ENCODE measurements at places on chromosomes 1 and 21.

DNA sequence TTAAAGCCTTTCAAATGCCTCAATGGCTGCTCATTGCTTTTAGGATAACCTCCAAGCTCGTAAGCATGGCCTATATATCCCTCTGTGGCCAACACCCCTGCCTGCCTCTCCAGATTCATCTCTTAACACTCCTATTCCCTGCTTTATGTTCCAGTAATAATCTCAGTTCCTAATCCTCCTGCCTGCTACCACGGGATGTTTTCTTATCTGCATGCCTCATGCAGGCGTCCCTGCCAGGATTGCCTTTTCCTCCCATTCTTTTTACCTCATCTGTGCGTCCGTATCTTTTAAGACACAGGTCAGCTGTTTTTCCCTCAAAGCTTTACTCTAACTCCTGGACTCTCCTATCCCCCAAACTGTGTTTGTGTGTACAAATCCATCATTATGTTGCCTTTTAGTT, 36.1 kb downstream of the ZBTB40 start:
- no peak for DNase-seq

GRCh38 chr1:19639999-19640362, 4.1 kb upstream of the NBL1 start:
- DNase-seq: no peak

DNA sequence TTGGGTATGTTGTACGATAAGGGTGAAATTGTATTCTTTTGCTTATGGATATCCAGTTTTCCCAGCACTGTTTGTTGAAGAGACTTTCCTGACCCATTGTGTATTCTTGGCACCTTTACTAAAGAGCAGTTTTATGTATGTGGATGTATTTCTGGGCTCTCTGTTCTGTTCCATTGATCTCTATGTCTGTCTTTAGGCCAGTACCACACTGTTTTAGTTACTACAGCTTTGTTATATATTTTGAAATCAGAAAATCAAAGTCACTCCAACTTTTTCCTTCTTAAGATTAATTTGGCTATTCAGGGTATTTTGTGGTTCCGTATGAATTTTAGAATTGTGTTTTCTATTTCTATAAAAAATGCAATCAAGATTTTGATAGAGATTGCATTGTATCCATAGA, 62.8 kb upstream of the C1orf146 start:
- no peak for DNase-seq

- no peak for DNase-seq
These were observed 126.6 kb downstream of the ACTL8 start for GRCh38 chr1:17881761-17882160.

GRCh38 chr1:45328680-45329079, 2.0 kb downstream of the HPDL start:
- DNase-seq: no peak

DNA sequence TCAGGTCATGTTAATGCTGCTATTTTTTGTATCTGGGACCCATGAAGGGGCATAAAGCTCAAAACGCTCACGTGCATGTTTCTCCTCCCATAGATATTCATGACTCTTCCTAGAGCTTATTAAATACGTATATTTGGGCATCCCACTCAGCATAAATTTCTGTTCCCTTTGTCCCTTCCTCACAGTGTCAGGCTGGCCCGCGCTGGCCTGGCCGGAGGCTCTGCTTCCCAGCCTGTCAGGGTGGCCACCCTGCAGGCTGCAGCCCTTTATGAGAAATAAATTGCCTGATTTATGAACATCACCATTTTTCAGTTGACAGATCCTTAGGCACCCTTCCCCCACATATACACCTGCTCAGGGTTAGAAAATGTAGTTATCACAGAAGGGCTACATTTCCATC, 44.0 kb upstream of the NTPCR start:
- DNase-seq: no peak

DNA sequence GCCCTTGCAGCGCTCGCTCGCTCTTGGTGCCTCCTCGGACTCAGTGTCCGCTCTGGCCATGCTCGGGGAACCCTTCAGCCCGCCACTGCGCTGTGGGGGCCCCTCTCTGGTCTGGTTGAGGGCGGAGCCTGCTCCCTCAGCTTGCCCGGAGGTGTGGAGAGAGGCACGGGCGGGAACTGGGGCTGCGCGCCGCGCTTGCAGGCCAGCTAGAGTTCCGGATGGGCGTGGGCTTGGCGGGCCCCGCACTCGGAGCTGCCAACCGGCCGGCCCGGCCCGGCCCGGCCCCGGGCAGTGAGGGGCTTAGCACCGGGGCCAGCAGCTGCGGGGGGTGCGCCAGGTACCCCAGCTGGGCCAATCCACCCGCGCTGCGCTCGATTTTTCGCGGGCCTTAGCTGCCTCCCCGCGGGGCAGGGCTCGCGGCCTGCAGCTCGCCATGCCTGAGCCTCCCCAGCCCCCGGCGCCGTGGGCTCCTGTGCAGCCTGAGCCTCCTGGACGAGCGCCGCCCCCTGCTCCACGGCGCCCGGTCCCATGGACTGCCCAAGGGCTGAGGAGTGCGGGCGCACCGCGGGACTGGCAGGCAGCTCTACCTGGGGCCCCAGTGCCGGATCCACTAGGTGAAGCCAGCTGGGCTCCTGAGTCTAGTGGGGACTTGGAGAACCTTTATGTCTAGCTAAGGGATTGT, 217.0 kb upstream of the PKN2 start:
- no peak for DNase-seq

GRCh38 chr1:61620536-61620935, 104.4 kb downstream of the TM2D1 start:
- DNase-seq: no peak

DNA sequence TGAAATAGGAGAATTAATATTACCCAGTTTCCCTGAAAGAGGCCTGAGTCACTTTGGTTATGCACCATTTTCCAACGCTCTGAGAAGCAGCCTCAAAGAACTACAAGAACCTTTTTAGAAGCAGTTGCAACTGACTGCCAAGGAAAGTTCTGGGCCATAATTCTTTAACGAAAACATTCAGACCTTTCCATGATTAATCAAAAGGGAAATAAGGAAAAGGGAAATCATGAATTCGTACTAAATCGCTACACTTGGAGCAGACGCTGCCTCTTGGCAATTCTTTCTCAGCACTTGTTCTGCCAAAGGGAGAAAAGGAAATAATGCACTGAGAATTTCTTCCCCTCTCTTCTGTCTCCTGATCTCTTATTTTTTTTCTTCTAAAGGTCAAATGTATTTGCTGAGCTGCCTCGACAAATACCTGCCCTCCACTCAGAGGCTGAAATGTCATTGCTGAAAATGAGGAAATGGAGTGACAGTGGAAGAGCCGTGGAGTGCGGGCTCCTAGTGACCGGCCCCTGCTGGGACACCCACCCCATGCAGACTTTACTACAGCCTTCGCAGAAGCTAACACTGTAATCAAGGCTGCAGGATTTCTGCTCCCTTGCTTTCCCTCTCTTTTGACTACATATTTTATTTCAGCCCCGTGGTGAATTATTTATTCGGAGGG, 67.9 kb upstream of the GALNT2 start:
- no peak for DNase-seq

GRCh38 chr1:181655756-181656155, 172.4 kb downstream of the CACNA1E start:
- no peak for DNase-seq

DNA sequence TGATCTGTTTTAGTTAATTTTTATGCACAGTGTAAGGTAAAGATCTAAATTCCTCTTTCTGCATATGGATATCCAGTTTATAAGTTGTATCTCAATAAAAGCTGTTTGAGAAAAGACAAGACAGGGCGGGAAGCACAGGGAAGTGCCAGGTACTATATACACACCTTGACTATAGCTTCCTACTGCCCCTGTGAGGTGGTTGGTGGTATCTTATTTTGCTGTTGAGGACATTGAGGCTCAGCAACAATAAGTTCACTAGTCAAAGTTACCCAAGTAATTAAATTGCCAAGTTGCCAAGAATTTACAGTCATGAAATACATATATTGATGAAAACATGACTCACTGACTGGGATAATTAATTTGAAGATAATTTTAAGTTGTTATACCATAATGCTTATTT, 109.1 kb downstream of the CD247 start:
- DNase-seq: no peak

GRCh38 chr1:38578271-38578951, 281.2 kb downstream of the RRAGC start:
- no peak for DNase-seq

GRCh38 chr21:34011660-34012059, 61.7 kb upstream of the MRPS6 start:
- DNase-seq: no peak

DNA sequence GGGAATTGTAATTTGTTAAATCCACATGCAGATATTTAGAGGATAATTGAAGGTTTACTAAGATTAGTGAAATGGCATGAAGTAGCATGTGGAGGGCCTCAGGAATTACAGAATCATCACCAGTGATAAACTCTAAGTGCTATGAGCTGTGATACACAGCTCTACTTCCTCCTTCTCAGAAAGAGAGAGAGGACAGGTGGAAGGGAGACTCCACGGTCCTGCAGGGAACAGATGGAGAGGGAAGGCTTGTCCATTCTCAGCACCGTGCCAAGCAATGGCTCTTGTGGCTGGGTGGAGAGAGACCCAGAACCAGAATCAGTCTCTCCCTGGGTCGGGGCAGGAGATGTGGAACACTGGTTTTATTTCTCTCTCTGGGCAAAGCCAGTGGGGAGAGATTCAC, 27.8 kb upstream of the LYPD8 start:
- no peak for DNase-seq

GRCh38 chr1:50332941-50333594, 90.2 kb downstream of the DMRTA2 start:
- DNase-seq: peak; percentile 30

- no peak for DNase-seq
These were observed 41.0 kb downstream of the RXRG start for GRCh38 chr1:165403835-165404482.

DNA sequence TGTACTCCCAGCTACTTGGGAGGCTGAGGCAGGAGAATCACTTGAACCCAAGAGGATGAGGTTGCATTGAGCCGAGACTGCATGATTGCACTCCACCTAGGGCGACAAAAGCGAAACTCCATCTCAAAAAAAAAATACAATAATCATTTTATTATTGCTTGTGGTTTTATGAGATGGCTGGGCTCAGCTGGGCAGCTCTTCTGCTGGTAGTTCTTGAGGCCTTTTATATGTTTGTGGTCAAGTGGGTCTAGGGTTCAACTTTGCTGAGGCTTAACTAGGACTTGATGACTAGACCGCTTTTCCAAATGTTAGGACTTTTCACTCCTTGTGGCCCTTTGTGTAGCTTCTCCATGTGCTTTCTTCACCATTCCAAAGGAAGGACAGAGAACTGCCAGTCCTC, 53.2 kb downstream of the SLC35F3 start:
- DNase-seq: no peak

DNA sequence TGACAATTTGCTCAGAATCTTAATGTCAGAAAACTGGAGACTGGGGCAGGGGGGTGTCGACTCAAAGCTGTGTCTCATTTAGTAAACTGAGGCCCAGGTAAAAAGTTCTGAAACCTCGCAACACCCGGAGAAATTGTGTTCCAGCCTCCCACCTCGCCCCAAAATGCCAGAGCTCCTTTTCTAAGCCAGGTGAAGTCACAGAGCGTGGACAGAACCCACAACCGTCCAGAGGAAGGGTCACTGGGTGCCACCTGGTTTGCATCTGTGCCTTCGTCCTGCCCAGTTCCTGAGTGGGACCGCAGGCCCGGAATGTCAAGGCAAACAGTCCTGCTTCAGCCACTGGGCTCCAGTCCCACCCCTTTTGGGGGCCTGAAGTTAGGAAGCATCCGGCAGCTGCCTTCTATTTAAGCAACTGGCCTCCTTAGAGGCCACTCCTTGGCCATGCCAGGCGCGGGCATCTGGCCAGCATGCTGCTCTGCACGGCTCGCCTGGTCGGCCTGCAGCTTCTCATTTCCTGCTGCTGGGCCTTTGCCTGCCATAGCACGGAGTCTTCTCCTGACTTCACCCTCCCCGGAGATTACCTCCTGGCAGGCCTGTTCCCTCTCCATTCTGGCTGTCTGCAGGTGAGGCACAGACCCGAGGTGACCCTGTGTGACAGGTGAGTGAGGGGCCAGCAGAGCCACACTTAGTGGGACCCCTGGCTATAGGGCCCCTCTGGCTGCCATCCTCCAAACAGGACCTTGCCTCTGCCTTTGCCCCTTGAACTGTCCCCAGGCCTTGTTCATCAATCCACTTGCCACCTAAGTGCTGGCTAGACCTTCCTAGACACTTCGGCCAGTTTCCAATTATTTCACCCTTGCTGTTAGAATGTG, at the start of gene TAS1R1:
TAS1R1 (plus strand) TSS at position 401 of the 872 bp plus-strand sequence; CDS start at position 468, 67 bp downstream.
- no peak for DNase-seq

DNA sequence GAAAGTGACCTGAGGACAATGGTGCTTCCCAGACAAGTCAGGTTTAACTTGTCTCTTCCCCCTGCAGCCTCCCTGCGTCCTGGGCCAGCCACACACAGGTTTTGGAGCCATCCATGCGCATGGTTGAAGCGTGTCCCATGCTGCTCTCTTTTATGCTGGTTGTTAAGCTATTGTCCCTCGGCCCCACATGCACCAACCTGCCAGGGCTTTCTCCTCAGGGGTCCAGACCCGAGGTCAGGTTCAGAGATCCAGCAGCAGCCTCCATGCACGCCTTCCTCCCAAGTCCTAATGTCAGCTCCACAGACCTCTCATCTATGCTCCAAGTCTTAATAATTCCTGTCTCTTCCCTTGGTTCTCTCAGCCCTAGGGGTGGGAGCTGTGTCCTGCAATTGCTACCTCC, 1.6 kb downstream of the ABCA4 start:
- DNase-seq: no peak

DNA sequence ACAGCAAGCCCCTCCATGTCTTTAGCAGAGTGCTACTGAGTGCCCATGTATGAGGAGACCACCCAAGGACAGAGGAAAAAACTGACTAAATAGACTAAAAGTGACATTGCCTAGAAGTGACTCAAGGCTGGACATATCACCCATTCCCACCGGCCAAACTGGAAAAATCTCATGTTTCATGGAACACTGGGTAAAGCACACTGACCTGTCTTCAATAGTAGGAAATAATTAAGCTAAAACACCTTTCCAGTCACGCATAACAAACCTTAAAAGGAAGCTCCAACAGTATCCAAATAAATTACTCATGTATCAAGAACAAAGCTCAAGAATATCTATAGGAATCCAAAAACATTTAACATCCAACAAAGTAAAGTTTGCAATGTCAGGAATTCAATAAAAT, 120.4 kb downstream of the SNX7 start:
- no peak for DNase-seq

GRCh38 chr1:6862906-6863305, 77.7 kb downstream of the CAMTA1 start:
- DNase-seq: no peak

GRCh38 chr1:204780630-204781029, 90.0 kb upstream of the NFASC start:
- DNase-seq: no peak

DNA sequence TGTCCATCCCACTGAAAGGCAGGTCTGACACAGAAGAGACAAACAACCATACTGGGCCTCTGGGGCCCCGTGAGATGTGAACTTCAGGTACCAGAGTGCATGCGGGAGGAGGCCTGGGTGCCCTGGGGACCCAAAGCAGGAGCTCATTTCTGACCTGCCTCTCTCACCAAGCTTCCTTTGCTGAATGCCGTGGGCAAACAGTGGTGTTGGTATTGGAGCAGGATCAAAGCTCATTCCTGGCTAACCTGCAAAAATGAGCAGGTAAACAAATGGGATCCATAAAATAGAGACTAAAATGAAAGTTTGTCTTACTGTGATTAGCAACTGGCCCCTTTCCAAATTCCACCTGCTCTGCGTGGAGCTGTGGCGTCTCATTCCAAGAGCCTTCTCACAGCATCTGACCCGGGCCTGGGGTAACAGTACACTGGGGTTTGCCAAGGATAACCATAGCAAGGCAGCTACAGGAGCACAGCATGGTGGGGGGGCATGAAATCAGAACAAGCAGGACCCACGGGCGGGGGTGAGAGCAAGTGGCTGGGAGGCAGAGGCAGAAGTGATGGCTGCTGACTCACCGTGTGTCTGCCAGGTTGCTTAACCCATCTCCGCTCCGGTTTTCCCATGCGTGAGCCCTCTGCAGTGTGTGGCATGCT, 103.6 kb downstream of the KIF26B start:
- no peak for DNase-seq
